D721Med (cell line): ENCODE measurements at places on chromosomes 6 and 20.

- no peak for DNase-seq
These were observed 18.1 kb upstream of the FERMT1 start for GRCh38 chr20:6140947-6141346.

DNA sequence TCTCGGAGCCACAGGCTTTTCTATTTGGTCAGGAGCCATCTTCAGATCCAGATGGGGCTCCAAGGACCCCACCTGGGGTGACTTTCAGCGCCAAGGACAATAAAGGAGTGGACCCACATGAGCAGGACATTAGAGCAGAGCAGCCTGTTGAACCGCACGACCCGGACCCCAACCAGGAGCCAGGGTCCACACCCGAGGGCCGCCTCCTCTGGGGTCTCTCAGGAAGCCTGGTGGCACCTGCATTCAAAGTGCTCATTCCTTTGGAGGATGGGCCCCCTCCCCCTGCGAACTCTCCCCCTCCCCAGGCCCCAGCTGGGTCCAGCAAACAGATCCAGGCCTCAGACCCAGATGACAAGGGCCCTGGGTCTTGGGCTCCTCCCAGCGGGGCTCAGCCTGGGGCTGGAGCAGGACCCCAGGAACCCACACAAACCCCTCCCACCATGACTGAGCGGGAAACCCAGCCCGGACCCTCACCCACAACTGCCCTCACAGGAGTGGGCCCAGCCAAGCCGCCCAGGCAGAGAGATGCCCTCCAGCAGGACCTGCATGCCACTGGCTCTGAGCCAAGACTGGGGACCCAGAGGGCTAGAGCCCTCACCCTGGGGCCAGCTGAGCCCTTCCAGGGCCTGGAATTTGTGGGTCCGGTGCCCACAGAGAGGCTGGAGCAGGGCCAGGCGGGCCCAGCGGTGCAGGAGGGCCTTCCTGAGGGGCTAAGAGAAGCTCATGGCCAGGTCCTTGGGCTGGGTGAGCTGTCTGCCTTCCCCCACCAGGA is 23.9 kb downstream of the RAB44 start:
- DNase-seq = peak; percentile 10

DNA sequence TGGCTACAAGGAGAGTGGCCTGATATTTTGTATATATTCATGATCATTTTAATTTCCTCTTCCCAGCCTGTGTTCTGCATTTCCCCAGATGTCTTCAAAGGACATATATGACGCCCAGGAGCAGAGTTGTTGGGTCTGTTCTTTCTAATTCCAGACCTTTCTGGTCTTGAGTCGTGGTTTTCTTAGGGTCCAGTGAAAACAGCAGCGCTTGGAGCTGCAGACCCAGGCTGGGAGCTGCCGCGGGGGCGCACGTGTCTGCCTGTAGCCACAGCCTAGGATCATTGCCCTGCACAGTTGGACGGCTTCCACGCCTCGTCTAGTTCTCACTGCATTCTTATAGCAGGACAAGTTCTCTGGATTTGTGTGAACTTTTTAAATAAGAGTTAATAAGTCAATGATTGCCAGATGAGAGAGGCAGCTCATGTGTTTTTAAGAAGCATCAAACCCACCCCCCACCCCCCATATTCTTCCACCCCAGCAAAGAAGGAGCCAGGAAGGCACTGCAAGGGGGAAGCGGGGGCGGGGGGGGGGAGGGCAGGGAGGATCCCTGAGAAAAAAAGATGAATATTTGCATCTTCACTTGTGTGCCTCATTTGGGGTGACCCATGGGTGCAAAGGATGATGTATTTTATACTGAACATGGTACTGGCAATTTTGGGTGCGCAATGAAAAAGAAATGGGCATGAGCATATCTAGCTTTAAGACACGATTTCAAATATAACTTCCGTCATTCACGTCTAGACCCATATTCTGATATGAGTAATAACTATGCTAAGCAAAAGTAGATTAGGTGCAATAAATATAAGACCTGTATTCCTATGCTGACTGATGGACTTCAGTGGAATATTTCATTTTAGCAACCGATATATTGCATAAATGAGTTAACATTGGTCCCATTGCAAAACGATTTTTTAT is 160.0 kb downstream of the TBXT start:
- DNase-seq = no peak

- DNase-seq = no peak
These were observed 170.7 kb downstream of the ERMARD start for GRCh38 chr6:169921853-169922824.

DNA sequence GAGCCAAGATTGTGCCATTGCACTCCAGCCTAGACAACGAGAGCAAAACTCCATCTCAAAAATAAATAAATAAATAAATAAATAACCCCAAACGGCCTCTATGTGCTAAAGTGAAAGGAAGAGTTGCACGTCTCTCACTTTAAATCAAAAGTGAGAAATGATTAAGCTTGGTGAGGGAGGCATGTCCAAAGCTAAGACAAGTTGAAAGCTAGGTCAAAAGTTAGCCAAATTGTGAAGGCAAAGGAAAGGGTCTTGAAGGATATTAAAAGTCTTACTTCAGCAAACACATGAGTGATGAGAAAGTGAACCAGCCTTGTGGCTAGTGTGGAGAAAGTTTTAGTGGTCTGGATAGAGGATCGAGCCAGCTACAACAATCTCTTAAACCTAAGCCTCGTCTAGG is 14.3 kb downstream of the ZBP1 start:
- no peak for DNase-seq

DNA sequence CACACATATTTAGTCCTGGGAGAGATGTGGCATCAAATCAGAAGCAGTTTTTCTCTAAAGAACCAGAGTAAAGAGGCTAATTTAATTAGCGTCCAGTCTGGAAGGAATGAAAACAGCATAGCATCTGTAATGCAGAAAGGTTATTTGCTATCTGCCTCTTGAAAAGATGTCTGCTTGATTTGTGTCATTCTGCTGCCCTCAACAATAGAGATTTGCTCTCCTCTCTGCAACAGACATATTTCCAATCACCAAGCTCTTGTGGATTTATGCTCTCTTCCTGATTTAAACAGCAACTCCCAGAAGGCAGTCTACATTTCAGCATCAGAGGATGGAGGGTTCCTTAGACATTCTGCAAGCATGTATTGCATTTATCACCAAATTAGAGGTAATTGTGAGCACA is 53.5 kb upstream of the AKAP12 start:
- DNase-seq = no peak
